GOT3 (cell line): ENCODE measurements at places on chromosomes 11 and 22.

DNA sequence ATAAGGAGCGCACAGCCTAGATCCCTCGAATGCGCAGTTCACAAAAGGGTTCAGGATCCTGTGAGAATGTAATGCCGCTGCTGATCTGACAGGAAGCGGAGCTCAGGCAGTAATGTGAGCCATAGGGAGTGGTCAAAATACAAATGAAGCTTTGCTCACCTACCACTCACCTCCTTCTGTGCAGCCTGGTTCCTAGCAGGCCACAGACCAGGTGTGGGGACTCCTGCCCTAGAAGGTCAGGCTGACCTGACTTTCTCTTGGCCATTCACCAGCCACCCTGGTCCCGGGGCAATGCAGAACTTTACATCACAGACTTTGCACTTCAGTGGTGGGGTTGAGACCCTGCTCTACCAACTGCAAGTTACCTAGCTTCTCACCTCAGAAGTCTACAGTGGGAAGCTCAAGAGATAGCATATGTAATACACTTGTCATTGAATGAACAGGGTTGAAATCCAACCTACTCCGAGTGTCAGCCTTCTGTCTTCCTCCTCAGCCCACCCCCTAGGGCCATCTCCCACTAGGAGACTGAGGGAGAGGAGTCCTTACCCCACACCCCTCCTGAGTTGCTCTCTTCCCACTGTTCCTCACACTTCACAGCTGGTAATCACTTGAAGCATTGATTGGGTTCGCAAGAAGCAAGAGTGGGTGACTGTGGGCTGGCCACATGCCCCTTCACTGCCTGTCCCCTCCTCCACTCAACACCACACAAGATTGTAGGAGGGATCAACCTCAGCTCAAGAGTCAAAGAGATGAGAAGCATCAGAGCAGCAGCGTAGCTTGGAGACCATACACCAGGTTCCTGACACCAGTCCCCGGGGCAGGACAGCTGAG, 2.0 kb upstream of the KCNJ1 start:
- no peak for DNase-seq

GRCh38 chr11:129109701-129110100, 82.4 kb downstream of the ARHGAP32 start:
- DNase-seq = no peak

DNA sequence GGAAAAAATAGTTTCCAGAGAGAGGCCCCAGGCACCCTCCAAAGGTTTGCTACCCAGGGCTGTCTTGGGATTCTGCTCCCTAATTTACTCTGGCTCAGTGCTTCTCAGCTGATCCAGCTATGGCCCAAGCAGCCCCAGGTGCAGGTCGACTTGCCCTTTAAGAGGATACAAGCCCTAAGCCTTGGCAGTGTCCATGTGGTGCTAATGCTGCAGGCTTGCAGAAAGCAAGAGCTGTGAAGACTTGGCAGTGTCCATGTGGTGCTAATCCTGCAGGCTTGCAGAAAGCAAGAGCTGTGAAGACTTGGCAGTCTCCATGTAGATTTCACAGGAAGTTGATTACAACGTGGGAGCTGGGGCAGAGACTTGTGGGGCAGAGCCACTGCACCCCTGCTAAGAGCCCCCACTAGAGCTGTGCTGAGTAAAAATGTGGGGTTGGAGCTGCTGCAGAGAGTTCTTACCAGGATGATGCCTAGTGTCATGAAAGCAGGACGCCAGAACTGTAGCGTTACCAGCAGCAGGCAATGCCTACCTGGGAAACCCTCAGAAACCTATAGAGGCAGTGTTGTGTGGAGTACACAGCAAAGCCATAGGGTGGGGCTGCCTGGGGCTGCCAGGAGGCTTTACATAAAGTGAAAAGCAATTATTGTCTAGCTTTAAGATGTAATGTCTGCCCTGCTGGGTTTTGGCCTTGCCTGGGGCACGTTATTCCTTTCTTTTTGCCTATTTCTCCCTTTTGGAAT, 16.1 kb upstream of the OR52K1 start:
- DNase-seq = no peak

- DNase-seq = no peak
These were observed 369.4 kb upstream of the ISX start for GRCh38 chr22:34696557-34696956.

- no peak for DNase-seq
These were observed 103.5 kb upstream of the OR5AK2 start for GRCh38 chr11:56885177-56885576.

DNA sequence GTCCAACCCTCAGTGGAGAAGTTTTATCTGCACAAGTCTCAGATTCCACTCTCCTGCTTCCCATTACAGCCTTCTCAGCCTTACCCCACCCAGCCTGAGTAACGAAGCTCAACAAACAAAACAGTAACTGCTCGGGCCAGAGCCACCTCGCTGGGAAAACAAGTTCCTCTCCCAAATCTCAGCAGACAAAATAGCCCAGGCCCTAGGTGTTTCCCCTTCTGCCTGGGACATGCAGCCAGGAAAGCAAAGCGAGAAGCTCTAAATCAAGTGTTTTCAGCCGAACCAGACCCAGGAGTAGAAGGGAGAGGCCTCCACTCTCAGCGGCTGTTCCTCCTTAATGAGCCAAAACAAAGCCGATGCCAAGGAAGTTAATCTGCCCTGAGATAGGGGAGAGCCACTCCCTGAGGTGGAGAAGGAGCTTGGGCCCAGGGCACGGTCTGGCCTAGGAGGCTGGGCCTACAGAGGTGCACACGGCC, 44.0 kb downstream of the LIF start:
- DNase-seq = no peak

GRCh38 chr11:19705936-19706335, 6.7 kb upstream of the NAV2 start:
- DNase-seq = no peak

DNA sequence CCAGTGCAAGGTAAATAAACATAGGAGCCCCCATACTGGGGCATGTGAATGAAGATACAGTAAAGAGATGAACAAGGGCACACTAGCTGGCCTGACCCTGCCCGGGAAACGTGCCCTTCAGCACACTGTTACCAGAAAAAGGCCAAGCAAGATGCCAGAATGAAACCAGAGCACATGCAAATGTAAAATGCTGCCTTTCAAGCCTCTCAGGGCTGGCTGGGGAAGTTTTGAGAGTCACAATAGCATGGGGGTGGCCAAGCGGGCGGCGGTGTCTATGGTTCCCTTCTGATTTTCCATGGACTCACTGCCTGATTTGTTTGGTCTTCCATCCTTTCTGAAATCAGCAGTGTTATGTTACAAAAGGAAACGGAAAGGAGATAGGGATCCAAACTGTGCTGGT, 18.9 kb upstream of the SUSD2 start:
- no peak for DNase-seq

GRCh38 chr11:7486781-7487140, 1.5 kb downstream of the OLFML1 start:
- no peak for DNase-seq

DNA sequence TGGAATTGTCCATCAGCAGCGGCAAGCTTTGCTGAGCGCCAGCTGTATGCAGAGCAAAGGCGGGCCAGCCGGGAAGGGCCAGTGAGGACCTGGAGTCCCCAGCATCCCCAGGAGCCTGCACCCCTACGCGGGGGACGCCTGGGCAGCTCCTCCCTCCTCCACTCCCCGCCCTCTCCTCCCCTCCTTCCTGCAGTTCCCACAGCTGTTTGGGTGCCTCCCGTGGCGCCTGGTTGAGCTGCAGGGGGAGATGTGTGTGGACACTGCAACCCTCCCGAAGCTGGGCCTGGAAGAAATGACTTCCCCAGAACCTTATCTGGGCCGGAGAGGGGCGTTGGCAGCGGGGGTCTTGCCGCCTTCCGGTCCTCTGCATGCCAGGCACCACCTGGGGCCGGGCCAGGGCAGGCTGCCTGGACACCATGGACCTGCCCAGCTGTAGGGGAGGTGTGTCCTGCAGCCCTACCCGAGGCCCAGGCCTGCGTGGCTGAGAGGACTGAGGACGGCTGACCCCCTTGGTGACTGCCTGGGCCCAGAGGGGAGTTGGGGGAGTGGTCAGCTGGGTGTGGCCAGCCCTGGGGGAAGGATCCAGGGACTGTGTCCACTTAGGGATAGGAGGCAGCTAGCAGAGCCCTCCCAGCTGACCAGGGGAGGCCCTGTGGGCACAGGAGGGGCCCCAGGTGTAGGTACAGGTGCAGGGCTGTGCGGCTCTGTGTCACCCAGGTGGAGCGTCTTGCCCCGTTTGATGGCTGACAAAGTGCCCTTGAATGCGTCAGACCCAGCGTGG, 16.8 kb upstream of the MUC6 start:
- DNase-seq = no peak

DNA sequence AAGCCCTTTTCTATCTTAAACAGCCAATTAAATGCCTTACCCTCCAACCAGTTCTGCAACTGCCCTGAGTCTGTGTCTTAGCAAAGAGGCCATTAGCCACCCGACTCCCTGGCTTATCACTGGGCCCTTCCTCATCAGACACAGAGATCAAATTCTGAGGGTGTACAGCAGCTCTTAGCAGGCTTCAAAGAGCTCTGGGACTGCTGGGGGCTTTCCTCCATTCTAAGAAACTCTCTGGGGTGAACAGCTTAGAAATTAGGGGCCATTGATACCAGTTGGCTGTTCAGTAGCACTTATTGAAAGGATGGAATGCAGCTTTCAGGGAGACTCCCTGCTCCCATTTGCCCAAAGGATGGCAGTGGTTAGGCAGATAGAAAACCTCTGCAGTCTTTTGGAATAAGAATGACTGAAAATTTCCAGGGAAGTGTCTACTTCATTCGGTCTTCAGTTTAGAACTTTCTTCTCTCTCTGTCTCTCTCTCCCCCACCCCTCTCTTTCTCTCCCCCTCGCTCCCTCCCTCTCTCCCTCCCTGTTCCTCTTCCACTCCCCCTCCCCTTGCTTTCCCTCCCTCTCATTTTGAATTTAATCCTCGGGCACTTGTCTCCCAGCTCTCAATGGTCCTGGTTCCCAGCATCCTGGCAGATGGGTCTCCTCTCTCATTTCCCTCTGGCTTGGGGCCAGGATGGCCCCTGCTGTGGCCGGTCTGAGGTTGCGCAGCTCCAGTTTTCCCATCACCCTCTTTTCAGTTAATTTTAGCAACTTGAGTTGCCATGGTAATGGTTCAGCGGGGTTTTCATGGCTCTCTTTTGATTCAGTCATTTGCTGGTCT, 76.4 kb downstream of the COMMD9 start:
- DNase-seq = no peak

DNA sequence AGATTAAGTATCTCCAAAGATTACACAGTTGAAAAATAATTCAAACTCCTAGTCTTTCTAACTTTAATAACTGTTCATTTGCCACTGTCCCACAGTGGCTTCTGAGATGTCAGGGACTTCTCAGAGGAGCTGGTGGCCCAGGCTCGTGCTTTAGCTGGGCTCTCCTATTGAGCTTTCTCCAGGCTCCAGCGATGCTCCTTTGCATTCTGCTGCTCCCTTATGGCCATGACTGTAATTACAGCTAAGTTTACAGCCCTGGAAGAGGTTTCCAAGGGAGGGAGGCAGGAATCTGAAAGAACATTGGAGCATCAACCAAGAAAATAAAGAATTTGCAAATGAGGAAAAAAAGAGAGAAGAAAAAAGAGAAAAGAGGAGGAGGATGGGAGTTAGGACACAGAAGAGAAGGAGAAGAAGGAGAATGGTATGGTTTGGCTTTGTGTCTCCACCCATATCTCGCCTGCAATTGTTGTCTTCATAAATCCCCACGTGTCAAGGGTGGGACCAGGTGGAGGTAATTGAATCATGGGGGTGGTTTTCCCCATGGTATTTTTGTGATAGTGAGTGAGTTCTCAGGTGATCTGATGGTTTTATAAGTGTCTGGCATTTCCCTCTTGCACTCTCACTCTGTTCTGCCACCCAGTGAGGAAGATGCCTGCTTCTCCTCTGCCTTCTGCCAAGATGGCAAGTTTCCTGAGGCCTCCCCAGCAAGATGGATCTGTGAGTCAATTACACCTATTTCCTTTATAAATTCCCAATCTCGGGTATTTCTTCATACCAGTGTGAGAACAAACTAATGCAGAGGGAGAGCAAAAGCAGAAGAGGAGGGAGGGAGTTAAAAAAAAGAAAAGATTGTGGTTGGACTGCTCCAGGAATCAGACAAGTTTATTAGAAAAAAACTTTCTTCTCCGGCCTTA, 857.0 kb downstream of the KCNA4 start:
- DNase-seq = peak; percentile 4

DNA sequence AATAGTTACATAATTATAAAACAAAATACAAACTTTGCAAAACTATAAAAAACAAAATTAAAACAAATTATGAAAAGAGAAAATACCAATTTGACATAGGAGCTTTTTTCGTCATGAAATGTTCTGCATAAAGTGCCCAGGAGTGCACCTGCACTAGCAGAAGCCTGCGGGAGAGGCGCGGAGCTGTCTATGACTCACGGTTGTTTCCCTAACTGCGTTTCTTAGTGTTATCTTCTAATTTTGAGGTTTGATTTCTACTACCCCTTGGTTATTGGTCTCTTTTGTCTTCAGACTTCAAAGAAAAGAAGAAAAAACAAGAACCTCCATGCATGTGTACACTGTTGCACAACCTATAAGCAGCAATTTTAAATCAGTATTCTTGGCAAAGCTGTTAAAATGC, 740.9 kb upstream of the LRRC4C start:
- no peak for DNase-seq

DNA sequence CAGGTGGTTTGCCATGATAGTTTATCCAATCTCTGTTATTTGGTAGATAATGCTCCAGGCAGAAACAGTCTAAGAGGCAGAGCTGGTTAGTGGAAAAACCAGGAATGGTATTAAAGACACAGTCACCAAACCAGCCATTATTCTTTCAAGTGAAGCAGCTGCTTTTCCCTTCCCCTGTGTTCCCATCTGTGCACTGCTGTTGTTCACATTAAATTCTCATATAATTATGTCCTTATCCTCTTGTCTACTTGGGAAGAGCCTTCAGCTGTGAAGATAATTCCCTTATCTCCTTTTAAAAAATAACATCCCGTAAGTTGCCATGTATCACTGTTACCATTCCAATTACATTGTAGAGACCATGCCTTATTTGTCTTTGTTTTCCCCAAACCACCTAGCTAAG, 5.2 kb upstream of the TBCEL start:
- DNase-seq = no peak

GRCh38 chr22:50189849-50190181, 4.1 kb downstream of the TRABD start:
- no peak for DNase-seq

GRCh38 chr11:104104664-104105063, 59.3 kb downstream of the PDGFD start:
- no peak for DNase-seq

GRCh38 chr22:40705918-40706682, 26.8 kb downstream of the MCHR1 start:
- DNase-seq = no peak

DNA sequence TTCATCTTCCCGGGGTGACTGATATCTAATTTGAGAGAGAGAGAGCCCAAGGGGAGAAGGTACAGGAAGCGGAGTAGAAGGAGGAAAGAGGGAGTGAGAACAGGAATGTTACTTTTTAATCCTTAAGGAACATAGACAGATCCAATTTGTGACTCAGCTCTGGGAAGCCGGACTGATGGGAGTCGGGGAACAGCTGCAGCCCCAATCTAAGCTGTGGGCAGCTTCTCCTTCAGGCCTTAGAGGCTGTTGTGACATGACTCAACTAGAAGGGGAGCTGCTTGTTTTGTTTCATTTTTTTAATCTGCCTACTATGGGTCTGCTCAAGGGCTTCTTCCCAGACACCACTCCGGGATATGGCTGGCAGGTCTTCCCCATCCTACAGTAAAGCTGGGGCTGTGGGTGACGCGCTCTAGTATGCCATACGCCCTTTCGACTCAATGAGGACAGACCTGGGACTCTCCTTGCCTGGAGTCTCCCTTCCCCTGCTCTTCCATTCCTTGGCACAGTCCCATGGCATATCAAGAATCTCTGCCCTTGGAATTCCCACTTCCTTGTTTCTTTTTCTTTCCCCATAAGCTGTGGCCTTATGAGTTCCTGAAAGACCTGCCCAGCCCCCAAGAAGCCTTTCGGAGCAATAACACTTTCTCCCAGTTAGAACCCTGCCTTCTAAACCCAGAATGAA, 103.3 kb upstream of the AKIP1 start:
- DNase-seq = no peak
